ENCODE measurements at places on chromosomes 5 and 9.

GRCh38 chr5:115338851-115339250 lies 42.4 kb upstream of the CCDC112 start:
- DNase-seq, result no peak

- DNase-seq, result no peak
Observed at GRCh38 chr9:107738789-107739188, 249.2 kb upstream of the KLF4 start.

DNA sequence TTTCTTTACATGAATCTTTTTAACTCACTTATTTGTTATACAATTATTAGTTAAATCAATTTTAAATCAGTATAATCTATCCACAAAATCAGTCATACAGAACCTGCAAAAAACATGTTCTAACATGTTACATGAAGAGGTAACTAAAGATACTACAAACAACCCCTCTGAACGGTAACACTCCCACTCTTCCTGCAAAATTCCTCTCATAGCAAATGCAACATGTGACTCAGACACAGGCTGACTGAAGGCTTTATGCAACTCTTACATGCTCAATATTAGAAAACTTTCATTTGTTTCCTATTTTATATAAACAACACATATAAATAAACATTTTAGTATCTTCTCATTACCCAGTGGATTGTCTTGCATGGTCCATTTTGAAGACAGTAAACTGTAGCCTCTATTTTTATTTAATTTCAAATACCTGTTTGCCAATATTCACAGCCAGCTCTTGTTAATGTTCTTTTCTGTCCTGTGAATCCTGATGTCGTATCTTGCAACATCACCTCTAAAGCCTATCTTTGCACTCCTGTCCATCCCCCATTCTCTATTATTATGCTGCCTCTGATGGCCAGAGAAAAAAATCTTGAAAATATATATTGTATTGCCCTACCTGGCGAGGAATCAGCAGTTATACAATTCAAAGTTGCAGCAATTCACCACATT lies 100.5 kb upstream of the CCDC152 start:
- DNase-seq, result no peak

DNA sequence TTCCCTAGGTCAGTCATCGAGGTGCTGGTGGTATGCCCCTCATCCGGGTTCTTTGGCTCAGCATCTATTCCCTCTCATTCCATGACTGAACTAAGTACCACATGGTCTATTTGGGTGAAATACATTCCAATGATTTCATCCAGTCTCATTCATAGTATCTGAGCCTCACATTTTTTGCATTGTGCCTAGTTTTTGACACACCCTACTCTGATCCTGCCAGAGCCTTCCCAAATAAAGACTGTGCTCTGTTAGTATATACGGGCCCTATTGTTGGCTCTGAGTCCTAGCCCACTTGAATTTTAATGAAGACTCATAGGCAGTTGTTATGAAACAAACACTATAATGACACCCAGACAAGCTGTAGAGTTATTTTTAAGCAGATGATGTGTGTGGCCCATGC lies 740.7 kb downstream of the CETN3 start:
- no peak for DNase-seq

DNA sequence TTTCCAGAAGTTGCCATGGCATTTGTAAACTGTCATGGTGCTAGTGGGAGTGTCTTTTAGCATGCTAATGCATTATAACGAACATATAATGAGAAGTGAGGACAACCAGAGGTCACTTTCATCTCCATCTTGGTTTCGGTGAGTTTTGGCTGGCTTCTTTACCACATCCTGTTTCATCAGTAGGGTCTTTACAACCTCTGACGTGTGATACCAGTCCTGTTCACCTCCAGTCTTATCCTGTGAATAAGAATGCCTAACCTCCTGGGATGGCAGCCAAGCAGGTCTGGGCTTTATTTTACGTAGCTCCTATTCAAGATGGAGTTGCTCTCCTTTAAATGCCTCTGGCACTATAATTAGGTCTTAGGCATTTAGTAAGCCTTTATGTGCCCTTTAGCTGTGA lies 20.4 kb upstream of the RFK start:
- no peak for DNase-seq

DNA sequence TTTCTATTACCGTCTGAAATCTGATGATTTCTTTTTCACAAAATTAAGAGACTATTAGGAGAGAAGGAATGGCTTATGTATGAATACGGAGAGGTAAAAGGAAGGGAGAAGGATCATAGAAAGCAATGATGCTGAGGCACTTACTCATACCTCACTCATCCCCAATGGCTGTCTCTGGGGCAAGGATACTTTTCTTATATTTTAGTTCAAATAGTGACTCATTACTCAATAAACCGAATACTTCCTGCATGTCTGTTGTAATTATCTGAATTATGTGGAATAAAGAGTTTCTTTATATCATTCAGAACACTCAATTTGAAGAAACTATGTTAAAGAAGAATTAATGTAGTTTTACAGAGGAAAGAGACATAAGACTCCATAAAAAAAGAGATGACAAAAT lies 284.5 kb upstream of the NUDT12 start:
- no peak for DNase-seq

- DNase-seq, result no peak
Observed at GRCh38 chr5:169104937-169105494, 195.9 kb downstream of the SLIT3 start.

DNA sequence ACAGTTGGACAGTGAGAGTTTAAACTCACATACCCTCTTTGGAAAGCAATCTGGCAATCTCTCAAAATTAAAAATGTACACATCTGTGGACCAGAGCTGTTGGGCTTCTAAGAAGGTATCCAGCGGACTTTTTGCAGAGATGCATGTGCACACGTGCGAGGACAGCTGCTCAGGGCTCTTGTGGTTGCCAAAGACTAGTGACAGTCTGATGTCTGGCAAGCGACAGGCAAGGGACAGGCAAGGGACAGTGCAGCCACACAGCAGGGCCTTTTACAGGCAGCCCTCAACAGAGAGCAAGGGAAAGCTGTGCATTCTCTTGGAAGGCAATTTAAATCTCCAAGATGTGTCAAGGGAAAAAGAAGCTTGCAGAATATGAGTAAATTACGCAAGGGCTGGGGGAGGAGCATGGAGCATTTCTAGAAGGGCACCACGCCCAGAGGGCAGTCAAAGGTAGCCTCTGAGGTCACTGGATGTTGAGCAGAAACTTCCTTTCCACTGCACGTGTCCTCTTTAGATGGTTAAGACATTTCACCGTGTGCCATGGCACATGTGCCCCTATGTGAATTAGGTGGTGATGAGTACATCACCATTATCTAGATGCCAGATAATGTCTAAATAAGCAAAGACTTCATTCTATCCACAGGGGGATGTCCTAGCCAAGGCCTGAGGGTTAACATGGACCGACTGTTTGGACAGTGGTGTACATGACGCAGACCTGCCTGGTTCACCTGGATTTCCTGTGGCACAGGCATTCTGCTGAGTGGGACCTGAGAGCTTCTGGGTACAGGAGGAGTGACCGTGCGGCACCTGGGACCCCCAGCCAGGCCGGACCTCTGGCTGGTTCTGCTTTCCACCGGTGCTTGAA lies 9.1 kb downstream of the GFPT2 start:
- no peak for DNase-seq

DNA sequence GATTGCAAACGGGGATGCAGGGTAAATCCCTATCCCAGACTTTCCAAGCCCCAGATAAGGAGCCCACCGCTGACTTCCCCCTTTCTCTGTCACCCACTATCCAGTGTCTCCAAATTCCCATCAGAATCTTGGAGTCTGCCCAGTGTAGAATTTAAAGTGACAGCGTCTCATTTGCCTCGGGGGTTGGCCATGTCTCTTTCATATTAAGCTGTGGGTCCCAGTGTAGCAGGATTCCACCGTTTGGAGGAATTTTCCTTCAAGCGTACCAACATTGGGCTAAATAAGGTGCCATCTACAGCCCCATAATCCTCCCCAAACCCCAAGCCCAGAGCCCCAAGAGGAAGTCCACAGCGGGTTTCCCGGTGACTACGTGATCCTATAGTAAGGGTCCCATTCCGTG lies 1.1 kb downstream of the BRINP1 start:
- DNase-seq, result no peak

- DNase-seq, result peak; percentile 63
Observed at GRCh38 chr9:21801683-21802417, 586 bp upstream of the MTAP start.

DNA sequence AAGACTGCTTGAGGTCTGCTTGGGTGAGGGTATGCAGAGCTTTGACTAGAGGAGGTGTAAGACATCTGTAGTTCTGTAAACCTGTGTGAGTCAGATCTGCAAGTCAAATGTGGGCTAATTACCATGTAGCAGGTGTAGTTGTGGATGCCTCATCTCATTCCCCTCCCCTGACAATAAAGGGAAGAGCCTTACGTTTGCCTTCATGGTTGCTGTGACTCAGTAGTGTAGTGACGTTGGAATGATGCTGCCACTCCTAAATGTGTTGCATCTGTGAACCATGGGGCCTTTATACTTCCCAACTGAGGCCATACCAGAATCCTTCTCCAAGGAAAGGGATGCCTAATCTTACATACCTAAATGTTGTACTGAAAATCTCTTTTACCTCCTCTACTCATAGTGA lies 26.0 kb downstream of the PRDM6 start:
- no peak for DNase-seq

- DNase-seq, result no peak
Observed at GRCh38 chr5:60487476-60487875, 212.5 kb downstream of the DEPDC1B start.

GRCh38 chr9:121620777-121621449 lies 30.5 kb upstream of the DAB2IP start:
- DNase-seq, result no peak

All from caudate nucleus (tissue), 63 donors.